ENCODE measurements at places on chromosomes 7 and 10.

DNA sequence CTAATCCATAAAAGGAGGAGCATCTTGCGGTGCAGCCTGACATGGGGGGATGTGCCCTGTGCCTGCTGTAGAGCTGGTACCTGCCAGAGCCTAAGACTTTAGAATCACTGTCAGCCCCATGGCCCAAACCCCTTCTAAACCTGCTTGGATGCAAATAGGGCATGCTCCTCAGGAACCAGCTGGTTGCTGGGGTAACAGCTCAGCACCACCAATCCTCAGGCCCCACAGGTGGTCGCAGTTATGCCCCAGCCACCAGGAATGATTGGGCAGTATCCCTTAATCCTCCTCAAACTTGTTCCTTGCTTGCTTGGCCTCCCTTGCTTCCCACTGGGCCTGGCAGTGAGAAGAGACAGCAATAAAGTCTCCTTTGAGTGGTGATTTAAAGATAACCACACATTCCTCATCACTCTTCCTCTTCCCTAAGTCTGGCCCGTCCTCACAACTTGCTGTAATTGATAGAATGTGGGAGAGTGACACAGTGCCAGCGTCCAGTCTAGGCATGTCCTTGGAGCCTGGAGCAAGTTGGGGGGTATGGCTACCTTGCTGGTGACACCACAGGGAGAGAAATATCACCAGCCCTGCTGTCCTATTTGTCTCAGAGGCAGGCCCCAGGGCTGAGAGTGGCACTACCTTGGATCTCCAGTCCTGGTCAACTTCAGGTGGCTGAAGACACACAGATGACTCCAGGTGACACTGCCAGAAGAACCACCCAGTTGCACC, 43.0 kb downstream of the VSTM4 start:
- DNase-seq, result no peak

DNA sequence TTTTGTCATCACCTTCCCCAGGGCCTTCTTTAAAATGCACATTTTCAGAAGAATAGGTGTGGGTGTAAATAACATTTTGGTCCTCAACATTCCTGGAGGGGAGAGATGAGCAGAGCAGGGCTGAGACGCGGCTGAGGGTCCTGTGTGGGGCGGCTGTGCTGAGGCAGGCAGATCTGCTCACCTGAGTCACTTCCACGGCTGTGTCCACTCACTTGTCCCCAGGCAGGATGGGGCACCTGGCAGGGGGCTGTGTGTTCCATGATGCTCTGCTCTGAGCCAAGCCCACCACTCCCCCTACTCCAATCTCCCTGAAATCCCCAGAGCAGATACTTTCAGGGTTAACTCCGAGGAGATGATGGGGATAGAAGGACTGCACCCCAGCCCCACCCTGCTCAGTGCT, 93.8 kb downstream of the GLRX3 start:
- no peak for DNase-seq

DNA sequence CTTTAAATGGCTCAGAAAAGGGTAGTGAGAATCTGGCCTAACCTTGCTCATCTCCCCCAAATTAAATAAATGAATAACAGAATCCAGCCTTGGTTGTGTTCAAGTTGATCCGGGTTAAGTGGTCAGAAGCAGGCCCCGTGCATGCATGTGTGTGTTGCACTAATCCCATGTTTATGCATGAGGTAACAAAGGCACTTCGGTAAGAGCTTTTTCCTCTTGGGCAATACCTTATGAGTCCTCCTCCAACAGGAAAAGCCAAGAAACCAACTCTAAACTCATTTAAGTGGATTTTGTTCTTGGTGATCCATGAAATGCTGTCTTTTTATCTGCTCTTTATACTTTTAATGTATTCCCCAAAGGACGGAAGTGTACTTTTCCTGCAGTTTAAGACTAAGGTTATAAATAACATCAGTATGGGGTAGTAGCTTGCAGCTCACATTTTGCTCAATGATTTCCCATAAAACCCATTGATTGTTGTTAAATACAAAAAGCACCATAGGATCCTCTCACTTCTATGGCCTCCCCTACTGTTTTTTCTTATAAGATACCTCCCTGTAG, 104.9 kb upstream of the YAE1 start:
- DNase-seq, result no peak

DNA sequence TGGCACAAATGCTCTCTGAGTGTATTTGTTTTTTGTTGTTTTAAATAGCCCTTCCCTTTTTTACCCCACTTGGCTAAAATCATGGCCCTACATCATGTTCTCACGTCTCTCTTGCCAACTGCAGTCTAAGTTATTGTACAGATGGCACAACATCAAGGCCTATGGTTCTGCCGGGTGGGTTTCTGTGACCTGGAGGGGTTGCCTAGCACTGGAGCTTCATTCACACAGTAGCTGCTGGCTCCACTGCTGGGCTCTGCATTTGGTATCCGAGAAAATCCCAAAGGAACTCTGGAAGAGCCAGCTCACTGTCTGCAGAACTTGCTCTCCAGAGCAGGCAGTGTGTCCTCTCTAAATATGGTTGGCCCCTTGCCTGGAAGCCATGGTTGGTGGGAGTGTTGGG, 120.6 kb downstream of the LRRC4 start:
- no peak for DNase-seq

- DNase-seq, result no peak
Observed at GRCh38 chr7:49060743-49061142, 136.4 kb downstream of the CDC14C start.

GRCh38 chr7:7672545-7673239, 32.1 kb downstream of the UMAD1 start:
- DNase-seq, result peak; percentile 3

- DNase-seq, result no peak
Observed at GRCh38 chr7:952548-953441, 1.7 kb downstream of the ADAP1 start.

DNA sequence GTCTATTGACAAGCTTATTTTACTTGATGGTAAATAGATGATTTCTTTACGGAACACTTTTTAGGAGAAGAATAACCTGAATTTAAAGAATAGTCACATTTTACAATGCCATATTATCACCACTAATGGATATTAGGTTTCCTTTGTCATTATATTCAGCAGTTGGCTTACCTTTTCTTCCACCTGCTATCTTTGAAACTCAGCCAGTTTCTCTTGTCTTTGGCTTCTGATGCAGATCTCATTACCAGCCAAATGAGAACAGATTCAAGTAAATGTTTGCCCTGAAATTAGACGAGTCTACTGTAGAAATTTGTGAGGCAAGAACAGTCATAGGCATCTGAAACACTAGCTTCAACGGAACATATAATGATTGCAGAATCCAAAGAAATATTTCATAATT, 85.5 kb upstream of the OIT3 start:
- no peak for DNase-seq

DNA sequence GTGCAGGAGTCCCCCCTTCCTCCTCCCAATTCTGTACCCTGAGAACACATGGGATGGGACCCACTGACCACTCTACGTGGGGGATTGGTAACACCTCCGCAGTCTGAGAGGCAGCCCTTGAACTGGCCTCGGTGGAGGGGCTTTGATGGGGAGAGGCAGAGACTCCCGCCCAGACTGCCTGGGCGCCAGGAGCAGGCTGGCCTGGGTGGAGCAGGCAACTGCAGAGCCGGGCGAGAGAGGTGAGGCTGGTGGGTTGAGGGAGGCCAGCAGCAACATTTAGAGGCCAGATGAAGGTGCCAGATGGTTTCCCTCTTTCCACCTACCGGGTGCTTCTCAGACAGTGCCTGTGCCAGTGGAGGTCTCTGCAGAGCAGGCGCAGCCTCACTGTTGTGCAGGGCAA, 30.7 kb upstream of the ZNF467 start:
- no peak for DNase-seq

- no peak for DNase-seq
Observed at GRCh38 chr10:128044961-128045832, 81.0 kb downstream of the MKI67 start.

DNA sequence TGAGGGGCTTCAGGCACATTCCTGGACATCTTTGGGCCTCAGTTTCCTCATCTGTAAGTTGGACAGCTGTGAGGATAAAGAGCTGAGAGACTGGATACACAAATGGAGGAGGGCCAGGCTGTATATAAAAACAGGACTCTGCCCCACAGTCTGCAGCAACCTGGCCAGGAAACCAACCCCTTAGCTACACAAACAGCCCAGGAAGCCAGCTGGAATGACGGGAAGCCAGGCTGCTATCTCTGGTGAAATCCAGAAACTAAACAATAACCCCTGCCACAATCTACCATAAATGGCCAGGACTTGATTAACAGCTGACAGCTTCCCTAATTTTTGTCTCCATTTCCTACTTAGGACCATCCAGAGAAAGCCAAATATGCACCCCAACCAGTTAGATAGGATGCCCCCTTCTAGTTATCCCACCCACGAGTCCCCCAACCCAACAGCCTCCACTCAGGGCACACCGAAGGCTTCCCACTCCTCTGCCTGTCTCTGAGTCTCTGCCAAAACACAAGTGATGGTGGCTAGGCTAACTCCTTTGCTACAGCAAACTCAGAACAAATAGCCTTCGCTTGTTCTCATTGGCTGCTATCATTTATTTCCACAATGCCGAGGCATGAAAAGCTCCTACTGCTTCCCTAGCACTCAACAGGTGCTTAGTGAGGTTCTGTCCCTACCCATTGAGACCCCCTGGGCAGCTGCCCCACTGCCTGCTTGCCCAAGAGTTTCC, 110.0 kb upstream of the TCF7L2 start:
- no peak for DNase-seq

- DNase-seq, result no peak
Observed at GRCh38 chr10:84178160-84178609, 4.6 kb downstream of the GPR15LG start.

- no peak for DNase-seq
Observed at GRCh38 chr10:34033078-34033477, 698.6 kb upstream of the NRP1 start.

DNA sequence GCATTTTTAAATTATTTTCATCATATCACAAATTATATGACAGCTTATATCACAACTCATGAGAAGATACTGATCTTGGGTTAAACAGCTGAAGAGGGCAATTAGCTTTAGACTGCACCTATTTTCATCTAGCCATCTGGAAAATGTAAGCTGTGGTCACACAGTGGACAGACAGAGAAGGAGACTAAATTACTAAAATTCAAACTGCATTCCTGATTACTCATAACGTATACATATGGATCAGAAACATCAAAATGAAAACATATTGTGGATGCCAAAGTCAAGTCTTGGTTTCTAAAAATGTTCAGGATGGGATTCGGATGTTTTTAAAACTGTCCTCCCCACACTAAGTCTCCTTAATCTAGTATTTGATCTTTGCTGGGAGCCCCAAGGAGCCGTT, 6.6 kb downstream of the BBIP1 start:
- DNase-seq, result no peak

- DNase-seq, result no peak
Observed at GRCh38 chr7:148161776-148162175, 428.8 kb upstream of the C7orf33 start.

- DNase-seq, result no peak
Observed at GRCh38 chr7:29989257-29989995, at the start of gene SCRN1. SCRN1 (minus strand) TSS chr7:29989801; CDS start chr7:29969067, 20,734 bp downstream.

DNA sequence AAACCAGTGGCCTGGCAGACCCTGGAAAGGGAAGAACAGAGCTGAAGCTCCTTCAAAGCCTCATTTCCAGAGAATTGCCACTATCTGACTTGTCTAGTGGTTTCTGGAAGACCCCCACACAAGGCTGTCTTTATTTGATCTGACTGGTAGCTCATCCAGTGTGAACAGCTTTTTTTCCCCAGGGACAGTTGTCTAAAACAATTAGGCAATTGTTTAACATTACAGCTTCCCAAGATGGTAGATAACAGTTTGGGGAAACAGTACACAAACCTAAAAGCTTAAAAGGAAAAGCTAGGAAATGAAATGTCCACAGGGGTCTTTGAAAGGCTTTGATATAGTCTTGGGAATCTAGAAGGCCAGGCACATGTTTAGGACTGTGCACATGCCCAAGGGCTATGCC, 203.4 kb upstream of the CTBP2 start:
- no peak for DNase-seq

DNA sequence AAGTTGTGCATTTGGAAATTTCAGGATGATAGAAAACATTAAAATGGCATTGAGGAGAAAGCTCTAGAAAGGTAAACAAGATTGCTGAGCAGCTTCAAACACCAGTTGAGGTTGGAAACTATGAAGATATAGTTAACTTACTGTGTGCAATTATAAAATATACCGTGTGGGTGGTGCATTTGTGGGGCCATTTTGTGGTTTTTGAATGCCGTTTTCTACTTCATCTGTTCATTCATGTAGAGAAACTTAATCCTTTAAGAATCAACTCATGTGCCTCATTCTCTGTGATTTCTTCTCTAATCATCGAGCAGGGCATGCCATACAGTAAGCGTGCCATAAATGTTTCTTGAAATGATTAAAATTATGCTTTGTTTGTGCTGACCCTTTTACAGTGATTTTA, 232.8 kb upstream of the TEX47 start:
- no peak for DNase-seq

GRCh38 chr10:43304687-43305333, 37.9 kb upstream of the RASGEF1A start:
- peak; percentile 42 for DNase-seq

GRCh38 chr10:44282626-44283300, 102.1 kb downstream of the CXCL12 start:
- DNase-seq, result no peak

Measured in stimulated activated CD8-positive, alpha-beta memory T cell treated with anti-CD3 and anti-CD28 coated beads, Interleukin-15, amount 100 ng/mL, for 48 hours (primary cell).